Foreskin keratinocyte (primary cell): ENCODE measurements at places on chromosomes 11 and 22. TPM values are rescaled to one million over a fixed set of nuclear protein-coding genes. Genes with fewer than 3 reads are reported as not detected.

Gene LRRC74B
- total RNA-seq: not detected in 2 replicates

Gene OR8H3
- not detected in 2 replicates for total RNA-seq

DNA sequence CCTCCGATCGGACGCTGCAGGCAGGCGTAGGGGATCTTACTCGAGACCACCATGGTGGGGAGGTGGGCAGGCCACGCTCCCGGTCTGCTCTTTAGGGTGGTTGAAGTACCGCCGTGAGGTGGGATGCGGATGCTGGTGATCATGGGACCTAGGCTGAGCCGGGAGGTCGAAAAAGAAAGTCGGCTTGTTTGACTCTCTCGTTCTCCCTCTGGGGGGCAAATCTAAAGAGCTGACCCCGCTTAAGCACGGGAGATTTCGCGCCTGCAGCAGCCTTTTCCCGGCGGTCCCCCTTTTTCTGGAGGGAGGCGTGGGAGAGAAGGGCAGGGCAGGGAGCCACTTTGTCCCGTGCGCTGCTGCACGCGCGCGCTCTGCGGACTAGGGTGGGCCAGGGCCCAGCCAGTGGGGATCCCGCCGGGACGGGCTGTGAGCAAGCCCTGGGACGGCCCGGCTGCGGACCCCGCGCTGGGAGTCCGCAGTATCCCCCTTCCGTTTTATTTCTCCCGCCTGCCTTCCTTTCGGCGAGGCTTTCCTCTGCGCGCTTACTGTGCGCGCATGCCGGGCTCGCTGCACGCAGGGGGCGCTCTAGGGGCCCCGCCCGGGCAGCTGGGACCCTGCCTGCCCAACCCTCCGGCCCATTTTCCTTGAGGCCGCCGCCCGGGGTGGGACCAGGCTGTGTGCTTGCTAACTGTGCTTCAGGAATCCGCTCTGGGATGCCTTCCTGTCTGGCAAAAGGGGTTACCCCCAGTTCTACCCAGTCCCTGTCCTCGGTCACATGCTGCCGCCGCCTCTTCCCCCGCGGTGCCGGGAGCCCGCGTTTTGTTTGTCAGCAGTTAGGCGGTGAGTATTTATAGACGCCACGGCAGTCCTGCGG is 81.0 kb downstream of the PRR5L start:
- DNase-seq: no peak

- peak; percentile 71 for DNase-seq
Measured at GRCh38 chr11:80414181-80415165, 973.6 kb upstream of the TENM4 start.

DNA sequence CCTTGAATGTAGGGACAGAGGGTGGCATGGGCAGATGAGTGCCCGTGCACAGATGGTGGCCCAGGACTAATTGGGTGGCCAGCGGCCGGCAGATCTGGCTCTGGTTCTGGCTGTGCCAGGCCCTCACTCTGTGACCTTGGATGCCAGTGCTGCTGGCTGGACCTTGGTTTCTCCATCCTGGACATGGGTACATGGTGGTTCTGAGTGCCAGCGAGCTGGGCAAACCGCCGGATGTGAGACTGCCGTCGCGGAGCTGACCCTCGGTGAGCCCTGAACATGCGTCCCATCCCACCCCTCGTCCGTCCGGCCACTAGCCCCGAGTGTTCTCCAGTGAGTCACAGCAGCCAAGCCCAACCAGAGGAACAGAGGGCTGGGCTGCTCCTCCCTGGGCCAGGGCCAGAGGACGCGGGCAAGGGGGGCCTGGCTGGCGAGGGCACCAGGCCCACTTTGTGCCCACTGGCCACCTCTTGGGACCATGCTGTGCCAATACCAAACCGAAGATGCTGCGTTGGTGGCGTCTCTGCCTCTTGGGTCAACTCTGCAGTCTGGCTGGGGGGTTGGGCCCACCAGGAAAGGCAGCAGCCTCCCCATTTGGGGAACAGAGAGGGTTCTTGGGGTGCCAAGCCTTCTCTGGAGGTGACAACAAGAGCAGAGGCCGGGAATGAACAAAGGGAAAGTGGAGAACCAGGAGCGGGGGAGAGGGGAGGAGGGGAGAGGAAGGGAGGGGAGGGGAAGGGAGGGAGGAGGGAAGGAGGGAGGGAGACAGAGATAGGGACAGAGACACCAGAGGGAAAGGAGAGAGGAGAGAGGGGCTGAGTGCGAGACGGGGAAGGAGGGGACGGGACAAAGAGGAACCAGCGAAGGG is 10.7 kb downstream of the LSP1 start:
- DNase-seq: peak; percentile 37

DNA sequence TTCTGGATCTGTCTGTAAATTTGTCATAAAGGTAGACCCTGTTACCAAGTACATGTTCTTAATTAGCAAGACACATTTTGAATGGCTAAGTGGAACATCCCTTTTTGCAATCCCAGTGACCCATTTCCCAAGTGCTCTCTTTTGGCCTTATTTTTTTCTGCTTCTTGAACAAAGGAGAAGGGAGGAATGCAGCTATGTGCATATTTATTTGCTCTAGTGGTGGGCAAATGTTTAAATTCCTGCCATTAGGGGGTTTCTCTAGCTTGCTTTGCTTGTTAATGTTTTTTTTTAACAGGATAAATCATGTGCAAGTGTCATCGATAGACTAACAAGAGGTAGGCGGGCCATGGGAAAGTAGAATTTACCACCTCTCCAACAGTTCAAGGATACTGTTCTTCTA is 135.7 kb downstream of the COMMD9 start:
- no peak for DNase-seq

DNA sequence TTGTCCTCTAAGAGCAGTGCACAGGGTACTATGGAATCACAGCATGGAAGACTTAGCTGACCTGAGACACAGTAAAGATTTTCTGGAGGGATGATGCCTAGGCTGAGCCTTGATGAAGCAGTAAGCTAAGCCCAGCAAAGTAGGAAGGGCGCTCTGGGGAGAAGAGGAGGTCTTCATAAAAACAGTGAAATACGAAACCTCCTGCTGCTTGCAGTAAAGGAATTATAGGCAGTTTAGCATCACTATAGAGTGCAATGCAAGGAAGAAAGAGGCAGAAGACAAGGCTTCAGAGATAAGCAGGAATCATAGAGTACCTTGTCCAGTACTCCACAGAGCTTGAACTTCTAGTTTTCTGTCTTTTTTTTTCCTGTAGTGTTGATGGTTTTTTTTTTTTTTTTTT is 555.7 kb upstream of the CADM1 start:
- DNase-seq: no peak

- DNase-seq: no peak
Measured at GRCh38 chr11:76598426-76598839, 72.1 kb downstream of the LRRC32 start.

Gene OR8D4
- not detected in 2 replicates for total RNA-seq

- no peak for DNase-seq
Measured at GRCh38 chr11:65661599-65662246, 993 bp downstream of the RELA start.

- DNase-seq: peak; percentile 51
Measured at GRCh38 chr11:64305691-64306562, 603 bp downstream of the ESRRA start.

DNA sequence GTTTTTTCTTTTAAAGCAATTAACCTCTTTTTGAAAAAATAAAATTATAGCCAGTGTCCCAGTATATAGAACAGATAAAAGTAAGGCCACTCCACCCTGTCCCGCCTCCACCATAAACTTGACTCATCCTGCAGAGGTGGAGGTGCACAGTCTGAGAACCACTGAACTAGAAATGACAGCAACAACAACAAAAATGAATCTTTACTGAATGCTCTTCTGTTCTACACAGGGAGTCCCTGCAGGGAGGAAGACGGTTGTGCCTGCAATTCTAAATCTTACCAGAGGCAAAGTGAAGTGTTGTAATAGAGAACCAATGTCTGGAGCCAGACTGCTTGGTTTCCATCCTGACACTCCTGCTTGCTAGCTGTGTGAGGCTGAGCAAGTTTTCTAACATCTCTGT is 162.3 kb downstream of the FBXO7 start:
- no peak for DNase-seq

DNA sequence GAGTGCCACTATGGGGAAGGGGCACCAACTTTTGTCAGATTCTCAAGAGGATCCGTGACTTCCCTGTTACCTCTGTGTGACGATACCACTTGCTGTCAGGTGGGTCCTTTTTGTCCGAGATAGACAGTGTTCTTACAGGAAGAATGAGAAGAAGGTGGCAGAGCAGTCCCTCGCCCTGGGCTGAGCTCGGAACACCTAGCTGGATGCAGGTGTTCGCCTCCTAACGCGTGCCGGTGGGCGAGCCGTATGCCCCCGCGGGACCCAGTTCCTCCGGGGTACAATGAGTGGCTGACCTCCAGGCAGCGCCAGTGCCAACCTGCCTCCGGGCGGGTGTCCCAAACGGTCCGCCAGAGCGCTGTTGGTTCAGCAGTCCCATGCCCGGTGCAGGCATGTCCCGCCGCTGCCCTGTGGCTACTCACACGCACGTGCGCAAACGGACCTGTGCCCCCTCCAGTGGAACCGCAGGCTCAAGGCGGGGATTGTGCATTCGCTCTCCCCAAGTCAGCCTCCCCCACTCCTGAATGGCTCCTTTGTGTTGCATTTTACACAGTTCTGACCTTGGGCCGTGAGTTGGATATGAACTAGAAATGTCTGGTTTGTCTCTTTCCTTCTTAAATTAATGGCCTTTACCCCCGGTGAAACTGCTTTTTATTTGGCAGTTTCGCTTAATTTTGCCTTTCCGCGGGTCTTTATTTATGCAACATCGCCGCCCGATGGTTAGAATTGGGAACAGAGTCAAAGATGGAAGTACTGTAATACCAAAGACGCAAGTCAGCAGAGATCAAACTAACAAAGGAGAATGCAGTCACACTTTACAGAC is 1.1 kb upstream of the ABTB2 start:
- peak; percentile 46 for DNase-seq

- no peak for DNase-seq
Measured at GRCh38 chr11:76234416-76235232, 28.3 kb upstream of the WNT11 start.

- DNase-seq: no peak
Measured at GRCh38 chr11:107430525-107430924, 27.1 kb downstream of the CWF19L2 start.

GRCh38 chr11:17150521-17150920 is 57.3 kb downstream of the PIK3C2A start:
- no peak for DNase-seq

DNA sequence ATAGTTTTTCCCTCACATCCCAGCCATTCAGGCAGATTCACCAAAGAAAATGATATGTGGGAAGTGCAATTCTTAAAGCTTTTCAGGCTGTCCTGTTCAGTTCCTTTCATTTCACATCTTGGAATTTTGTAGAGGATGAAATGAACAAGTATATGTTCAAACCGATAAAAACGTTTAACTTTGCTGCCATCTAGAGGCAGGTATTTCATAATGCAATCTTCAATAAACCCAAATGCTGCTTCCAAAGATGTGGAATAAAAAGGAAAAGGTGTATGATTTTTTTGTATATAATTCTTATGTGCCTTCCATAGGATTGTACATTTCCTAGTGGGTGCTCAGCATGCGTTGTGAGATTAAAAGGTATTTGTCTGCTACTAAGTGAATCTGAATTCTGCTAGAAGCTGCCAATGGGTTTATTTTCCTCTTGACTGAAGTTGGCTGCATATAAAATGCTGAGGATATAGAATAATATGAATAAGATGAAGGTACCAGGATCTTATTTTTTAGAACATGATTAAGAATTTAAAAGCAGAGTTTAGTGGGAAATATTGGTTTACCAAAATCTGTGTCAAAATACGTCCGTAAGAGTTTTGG is 199.3 kb downstream of the PGR start:
- peak; percentile 35 for DNase-seq

Gene CYTH4
- 0.04 and 0.17 TPM in 2 replicates for total RNA-seq

- DNase-seq: no peak
Measured at GRCh38 chr11:67006029-67006884, 16.7 kb upstream of the SYT12 start.
